Astrocyte of the cerebellum (primary cell): ENCODE measurements at places on chromosomes 3 and 15.
A peak's percentile ranks its signal among the peaks of the same experiment; 100 is the strongest.

DNA sequence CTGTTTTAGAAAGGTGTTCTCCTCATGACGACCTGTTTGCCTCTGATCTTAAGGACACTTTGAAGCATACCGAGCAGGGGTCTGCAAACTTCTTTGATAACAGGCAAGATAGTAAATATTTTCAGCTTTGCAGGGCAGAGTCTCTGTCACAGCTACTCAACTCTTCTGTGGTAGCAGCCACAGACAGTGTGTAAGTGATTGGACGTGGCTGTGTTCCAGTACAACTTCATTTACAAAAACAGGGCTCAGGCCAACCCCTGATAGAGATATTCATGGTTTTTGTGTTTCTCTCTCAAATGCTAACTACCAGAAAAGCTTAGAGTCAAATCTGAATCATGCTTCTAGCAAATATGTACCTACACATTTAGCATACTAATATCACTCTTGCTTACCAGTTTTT, 51.5 kb downstream of the TGFBR2 start:
- no peak for DNase-seq

DNA sequence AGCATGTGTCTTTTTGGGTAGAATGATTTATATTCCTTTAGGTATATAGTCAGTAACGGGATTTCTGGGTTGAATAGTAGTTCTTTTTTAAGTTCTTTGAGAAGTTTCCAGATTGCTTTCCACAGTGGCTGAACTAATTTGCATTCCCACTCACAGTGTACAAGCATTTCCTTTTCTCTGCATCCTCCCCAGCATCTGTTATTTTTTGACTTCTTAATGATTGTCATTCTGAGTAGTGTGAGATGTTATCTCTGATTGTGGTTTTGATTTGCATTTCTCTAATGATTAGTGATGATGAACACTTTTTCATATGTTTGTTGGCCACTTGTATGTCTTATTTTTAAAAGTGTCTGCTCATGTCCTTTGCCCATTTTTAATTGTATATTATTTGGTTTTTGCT, 337.6 kb downstream of the EFHB start:
- no peak for DNase-seq

GRCh38 chr3:45347315-45348000, 40.9 kb upstream of the LARS2 start:
- DNase-seq = no peak

DNA sequence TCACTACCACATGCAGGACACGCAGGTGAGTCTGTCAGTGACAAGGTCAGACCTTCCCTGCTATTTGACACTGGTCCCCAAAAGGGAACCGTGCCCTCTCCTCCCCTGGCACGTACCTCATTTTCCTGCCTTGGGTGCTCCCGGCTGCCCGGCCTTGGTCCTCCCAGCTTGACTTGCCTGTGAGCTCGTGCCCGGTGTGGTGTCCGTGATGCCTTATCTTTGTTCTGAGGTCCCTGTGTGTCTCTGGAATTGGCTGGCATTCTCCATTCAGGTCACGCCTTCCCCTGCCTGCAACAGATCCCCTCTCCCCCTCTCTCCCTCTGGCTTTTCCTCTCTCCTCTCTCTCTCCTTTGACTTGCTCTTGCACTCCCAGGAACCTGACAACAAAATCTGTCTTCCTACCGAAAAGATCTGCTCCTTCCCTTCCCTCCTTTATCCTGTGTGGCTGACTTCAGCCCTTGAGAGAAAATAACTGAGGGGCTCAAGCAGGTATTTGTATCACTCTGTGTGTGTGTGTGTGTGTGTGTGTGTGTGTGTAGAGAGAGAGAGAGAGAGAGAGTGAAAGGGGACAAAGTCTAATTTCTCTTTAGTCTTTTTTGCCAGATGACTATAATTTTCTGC, at the start of gene MASP1:
Gene MASP1 (minus strand): TSS at position 226 of the 621 bp plus-strand sequence. CDS start 105 bp downstream, at position 121.
- no peak for DNase-seq

GRCh38 chr3:168558728-168559411, 463.1 kb upstream of the GOLIM4 start:
- DNase-seq = no peak

DNA sequence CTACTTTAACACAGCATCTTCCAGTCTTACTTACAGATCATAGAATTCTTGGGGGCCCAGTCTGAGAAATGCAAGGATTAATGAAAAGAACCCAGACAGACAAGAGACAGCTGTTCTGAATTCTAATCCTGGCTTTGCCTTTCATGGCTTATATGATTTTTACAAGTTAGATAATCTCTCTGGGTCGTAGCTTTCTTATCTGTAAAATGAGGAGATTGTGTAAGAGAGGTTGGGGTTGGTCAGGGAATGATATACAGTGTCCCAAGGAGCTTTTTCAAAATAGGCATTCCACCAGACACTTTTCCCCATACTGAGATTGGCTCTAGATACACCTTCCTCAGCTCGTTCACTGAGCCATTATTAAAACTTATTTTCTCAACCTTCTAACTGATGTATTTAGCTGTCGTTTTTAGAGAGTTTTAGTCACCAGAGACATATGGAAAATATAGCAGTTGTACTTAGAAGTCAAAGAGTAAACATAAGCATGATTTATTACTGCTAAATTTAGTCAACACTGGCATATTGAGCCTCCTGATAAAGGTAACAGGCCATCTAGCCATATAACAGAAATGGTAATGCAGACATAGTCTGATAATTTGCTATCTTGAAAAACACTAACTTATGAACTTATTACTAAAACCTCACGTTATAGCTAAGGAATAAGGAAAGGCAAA, 163.0 kb upstream of the MLF1 start:
- no peak for DNase-seq

GRCh38 chr3:102830415-102830814, 395.6 kb downstream of the ZPLD1 start:
- no peak for DNase-seq

- no peak for DNase-seq
Measured at GRCh38 chr3:90128391-90128790, 1021.0 kb downstream of the EPHA3 start.

GRCh38 chr3:4816718-4817117, 162.5 kb upstream of the BHLHE40 start:
- no peak for DNase-seq

DNA sequence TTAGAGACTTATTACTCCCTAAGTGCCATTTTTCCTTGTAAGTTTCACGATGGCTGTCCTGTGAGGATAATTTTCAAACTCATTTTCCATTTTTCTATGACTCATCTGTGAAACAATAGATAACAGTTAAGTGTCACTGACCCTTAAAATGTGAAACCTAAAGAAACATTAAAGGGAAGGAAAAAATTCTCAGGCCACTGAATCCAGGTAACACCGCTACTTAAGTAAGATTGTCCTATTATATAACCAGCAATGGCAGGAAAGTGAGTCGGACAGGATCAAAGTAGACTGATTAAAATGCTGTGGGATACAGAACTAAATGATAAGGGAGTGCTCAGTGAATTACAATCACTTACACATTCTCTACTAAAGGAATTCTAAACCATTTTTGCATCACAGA, 12.4 kb downstream of the PLD1 start:
- no peak for DNase-seq

GRCh38 chr15:73000293-73000692, 52.0 kb upstream of the NEO1 start:
- no peak for DNase-seq

GRCh38 chr15:58404722-58405121, 27.1 kb upstream of the LIPC start:
- DNase-seq = no peak

DNA sequence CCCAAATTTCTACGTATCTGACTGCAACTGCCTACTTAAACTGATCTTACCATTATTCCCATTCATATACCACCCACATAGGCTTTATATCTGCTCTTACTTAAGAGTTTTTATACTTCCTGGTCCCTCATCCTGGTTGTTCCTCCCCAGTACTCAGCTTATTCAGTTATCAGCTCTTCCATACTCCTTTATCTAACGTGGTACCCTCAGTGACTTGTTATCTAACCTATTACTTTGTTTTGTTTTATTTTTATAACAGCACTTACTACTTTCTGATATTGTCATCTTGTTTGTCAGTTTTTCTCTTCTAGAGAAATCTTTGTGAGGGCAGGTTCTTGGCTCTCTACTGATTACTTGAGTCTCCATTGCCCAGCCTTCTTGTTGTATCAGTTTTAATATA, 100.6 kb downstream of the ZNF609 start:
- no peak for DNase-seq

- DNase-seq = peak; percentile 9
Measured at GRCh38 chr15:83653639-83654378, at the start of gene ADAMTSL3. TSS of gene ADAMTSL3 (plus strand) at chr15:83654123. CDS start at chr15:83655762, 1,639 bp downstream.

- DNase-seq = peak; percentile 68
Measured at GRCh38 chr3:99765042-99765942, 52.4 kb upstream of the CMSS1 start.

DNA sequence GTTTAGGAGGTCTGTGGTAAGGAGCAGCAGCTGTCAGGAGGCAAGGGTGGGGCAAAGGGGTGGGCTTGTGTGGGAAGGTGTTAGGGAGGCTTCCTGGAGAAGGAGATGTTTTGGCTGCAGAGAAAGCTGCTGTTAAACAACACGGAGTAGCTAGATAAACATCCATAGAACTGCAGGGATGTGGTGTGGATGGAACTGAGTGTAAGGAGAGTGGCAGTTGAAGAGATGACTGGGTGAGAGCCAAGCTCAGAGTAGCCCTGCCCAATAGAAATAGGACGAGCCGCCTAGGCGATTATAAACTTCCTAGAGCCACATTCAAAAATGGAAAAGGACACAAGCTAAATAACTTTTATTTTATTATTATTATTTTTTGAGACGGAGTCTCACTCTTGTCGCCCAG, 19.9 kb downstream of the RPLP1 start:
- DNase-seq = no peak

- peak; percentile 15 for DNase-seq
Measured at GRCh38 chr3:176431991-176432390, 765.3 kb downstream of the TBL1XR1 start.

DNA sequence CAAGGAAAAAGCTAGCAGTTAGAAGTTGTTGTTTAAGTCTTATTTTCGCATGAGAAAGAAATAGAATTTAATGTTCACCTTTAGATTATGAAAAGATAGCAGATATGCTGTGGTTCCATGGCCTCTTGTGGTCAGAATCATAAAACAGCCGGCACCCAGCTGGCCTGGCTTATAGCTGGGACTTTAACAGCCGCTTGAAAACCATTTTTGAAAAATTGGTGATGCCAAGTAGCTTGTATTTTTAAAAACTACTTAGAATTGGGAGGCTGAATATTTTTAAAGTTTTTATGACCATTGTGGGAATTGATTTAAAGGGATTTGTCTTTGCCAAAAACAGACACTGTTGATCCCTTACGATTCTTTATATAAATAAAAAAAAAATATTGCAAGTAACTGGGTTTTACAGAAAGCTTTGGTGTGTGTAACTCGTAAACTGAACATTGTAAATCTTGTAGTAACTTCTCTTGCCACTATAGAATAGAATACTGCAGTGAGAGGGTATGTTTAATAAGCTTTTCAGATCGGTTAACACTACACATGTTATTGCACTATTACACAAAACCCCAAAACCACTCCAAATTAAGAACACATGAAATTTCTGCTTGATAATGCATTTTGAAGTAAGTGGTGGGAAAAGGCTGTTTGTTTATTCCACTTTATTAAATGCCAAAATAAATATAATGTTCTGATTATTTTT, 6.6 kb downstream of the ARRDC4 start:
- DNase-seq = no peak

GRCh38 chr3:1583044-1583443, 490.2 kb downstream of the CNTN6 start:
- DNase-seq = no peak

GRCh38 chr3:126130081-126130855, 46.3 kb upstream of the SLC41A3 start:
- no peak for DNase-seq

DNA sequence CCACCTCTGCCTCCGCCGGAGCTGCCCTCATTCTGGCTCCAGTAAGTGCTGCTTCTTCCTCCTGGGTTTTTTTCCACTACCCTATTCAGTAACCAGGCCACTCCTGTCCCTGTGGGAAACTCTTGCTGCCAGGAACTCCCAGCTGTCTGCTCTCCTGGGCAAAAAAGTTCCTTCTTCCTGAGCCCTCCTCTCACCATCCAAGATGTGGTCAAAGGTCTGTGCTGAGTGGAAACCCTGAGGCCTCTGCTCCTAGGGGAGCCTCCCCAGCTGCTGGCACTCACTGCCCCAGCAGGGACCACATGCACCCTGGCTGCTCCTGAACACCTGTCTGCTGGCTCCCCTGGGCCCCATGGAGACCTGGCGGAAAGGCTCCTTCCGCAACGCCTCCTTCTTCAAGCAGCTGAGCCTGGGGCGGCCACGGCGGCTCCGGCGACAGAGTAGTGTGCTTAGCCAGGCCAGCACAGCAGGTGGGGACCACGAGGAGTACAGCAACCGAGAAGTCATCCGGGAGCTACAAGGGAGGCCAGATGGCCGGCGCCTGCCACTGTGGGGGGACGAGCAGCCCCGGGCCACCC, 454 bp downstream of the C15orf62 start:
- DNase-seq = no peak

GRCh38 chr3:98049271-98049670, 14.2 kb upstream of the GABRR3 start:
- no peak for DNase-seq

GRCh38 chr15:36803773-36804172, 224.3 kb downstream of the CDIN1 start:
- no peak for DNase-seq

DNA sequence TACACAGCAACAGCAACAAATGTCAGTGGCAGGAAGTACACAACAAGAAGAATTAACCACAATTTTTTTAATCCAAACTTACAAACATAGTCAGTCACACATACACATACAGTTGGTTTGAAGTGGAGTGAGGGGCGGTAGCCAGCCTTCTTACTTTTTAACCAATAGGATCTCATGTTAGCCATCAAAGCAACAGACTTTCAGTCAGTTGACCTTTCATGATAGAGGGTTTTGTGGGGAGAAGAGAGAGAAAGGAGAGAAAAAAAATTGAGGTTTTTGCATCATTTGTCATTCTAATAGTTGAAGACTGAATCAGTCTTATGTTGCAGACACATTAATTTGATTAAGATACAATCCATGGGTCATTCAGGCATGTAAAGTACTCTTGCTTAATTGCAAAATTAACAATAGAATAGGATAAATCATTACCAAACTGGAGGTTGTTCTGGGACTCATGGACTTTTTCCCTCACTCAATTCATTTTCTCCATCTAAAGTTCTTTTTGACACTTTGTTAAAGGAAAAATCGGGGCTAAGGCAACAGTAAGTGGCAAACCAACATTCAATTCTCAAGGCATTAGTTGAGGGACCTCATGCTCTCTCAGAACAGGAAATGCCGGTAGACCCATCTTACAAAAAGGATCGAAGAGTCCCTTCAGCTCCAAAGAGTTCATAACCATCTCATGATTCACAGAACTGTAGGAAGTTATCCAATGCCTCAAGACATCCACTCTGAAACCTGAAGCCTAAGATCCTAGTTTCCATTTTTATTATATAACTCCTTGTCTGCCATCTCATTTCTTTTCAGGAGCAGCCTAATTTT, 159.5 kb upstream of the LPP start:
- DNase-seq = peak; percentile 38

GRCh38 chr15:39320355-39320754, 260.5 kb upstream of the THBS1 start:
- DNase-seq = no peak

- DNase-seq = no peak
Measured at GRCh38 chr15:98653686-98654085, 5.3 kb downstream of the IGF1R start.

GRCh38 chr3:40827226-40827625, 302.5 kb downstream of the ZNF621 start:
- no peak for DNase-seq
